Activated CD4-positive, alpha-beta T cell treated with anti-CD3 and anti-CD28 coated beads for 36 hours (primary cell): ENCODE measurements at places on chromosomes 5 and 9. TPM values are rescaled to one million over a fixed set of nuclear protein-coding genes. Genes with fewer than 3 reads are reported as not detected.

GRCh38 chr5:21159510-21160059 is 1171.6 kb upstream of the CDH18 start:
- DNase-seq = no peak

GRCh38 chr5:142998316-142999020 is 228.3 kb downstream of the ARHGAP26 start:
- DNase-seq = no peak

DNA sequence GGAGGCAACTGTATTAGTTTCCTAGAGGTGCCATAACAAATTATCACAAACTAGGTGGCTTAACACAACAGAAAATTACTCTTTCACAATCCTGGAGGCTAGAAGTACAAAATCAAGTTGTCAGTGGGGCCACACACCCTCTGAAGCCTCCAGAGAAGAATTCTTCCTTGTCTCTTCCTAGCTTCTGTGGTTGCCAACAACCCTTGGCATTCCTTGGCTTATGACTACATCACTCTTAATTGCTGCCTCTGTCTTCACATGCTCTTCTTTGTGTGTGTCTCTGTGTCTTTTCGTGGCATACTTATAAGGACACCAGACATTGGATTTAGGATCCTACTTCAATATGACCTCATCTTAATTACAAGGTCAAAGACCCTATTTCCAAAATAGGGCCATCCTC is 327.5 kb downstream of the CHSY3 start:
- no peak for DNase-seq

DNA sequence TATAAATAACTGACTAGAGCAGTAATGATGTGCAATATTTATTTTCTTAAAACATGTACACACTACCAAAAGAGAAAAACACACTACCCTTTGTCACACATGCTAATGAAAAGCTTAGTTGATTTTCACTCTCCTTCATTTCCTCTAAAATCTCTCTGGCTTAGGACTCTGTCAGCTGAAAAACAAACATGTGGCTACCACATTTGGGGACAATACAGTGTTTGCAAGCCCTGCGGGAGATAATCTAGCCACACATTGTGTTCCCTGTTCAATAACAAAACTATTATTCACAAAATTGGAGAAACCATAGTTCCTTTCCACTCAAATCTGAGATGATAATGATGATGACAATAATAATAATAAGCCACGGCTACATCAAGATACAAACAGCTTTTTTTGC is 3.5 kb upstream of the LOX start:
- no peak for DNase-seq

GRCh38 chr5:3139499-3139931 is 388.0 kb upstream of the IRX2 start:
- no peak for DNase-seq

GRCh38 chr9:131502781-131503625 is at the start of gene POMT1:
Gene POMT1 (plus strand): TSS chr9:131502918. CDS start chr9:131504219, 1,301 bp downstream.
- peak; percentile 94 for DNase-seq

GPR151 gene
- not detected for total RNA-seq

PPP3R2 gene
- not detected for total RNA-seq

DNA sequence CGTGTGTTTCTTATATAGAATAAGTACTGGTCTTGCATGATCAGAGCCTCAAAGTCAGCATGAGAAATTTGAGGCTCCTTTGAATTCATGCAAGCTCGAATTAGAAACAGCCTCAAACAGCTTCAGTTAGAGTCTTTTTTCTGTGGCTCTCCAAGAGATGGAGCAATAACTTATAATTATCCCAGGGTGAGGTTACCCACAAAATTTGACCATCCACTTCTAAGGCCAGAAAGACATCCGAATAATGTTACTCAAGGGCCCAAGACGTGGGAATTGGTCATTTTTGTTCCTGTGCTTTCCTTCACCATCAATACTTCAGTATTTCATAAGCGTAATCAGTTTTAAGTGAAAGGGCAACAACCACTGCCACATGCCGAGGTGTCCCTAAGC is 89.7 kb downstream of the DAPK1 start:
- DNase-seq = no peak

DNA sequence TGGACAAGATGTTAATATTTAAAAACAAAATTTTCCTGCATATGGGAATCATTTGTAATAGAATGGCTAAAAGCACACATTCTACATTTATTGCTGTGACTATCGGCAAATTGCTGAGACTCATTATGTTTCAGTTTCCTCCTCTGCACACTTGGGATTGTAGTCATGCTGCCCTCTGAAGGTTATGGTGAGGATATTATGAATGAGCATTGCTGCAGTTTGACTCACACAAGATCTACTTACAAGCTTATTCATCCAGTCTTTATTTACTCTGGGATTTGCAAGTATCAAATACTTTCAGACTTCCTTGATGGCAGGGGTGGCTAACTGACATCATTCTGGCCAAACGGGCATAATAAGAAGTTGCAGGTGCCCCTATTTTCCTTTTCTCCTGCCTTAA is 9.5 kb upstream of the NFIL3 start:
- peak; percentile 34 for DNase-seq

DNA sequence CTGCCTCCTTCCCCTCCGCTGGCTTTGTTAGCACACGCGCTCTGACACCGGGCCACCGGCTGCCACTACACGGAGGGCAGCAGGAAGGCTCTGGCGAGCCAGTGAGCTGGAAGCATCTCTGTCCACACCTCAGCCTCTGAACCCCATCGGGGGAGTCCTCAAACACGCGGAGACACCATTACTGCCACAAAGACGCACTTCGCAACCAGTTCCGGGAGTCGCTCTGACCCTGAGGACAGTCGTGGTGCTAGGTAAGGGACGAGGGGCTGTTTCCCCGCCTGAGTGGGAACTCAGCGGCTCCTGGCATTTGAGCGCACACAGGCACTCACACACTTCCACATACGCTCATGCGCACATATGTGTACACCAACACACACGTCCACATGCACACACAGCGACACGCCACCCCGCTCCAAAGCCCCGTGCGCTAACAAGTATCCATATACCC is 160.0 kb downstream of the C9orf152 start:
- no peak for DNase-seq

GRCh38 chr5:141431286-141431685 is 979 bp downstream of the PCDHGA12 start:
- DNase-seq = peak; percentile 33

PRDM9 gene
- total RNA-seq = not detected

DNA sequence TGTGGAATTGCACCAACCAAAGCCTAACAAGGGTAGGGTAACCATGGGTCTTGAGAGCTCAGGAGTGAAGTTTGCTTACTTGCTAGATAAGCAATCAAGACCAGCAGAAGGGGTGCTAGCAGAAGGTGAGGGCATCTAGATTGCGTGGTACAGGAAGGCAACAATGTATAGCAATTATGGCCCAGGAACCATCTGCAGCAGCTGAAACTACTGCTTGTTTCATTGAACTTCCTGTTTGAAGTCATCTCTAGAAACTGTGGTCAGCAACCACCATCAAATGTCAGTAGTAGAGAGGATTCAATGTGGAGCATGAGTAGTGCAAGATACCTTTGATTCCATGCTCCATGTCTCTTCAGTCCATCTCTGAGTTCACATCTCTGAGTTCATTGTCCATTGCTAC is 462.1 kb upstream of the GRAMD2B start:
- peak; percentile 4 for DNase-seq

DNA sequence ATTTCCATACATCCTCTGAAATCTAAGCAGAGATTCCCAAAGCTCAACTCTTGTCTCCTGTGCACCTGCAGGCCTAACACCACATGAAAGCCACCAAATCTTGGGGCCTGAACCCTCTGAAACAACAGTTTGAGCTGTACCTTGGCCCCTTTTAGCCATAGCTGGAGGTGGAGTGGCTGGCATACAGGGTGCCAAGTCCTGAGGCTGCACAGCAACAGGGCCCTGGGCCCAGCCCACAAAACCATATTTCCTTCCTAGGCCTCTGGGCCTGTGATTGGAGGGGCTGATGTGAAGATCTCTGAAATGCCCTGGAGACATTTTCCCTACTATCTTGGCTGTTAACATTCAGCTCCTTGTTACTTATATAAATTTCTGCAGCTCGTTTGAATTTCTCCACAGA is 26.5 kb downstream of the DOCK2 start:
- DNase-seq = no peak

DNA sequence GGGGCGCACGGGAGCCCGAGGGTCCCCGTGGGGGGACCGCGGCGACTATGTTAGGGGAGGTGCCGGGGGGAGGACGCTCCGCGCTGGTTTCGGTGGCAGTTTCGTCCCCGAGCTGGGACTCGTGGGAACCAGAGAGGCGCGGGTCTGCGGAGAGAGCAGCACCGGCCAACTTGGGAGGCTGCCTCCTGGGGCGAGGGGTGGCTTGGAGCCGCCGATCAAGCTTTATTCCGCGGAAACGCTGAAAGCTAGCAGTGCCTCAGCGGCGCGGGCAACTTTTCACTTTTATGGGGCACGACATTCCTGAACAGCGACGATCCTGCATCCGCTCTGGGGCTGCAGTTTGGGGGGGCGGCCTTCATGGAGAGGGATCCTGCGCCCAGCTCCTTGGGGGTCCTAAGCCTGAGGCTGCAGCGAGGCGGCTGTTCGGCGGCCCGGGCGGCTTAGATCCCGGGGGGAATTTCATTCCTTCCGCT is 369 bp downstream of the OCLN start:
- DNase-seq = peak; percentile 31

GRCh38 chr9:30630459-30630858 is 1754.0 kb upstream of the ACO1 start:
- no peak for DNase-seq

GRCh38 chr9:136119061-136119882 is 597 bp upstream of the TMEM250 start:
- no peak for DNase-seq

GRCh38 chr5:91095313-91095712 is 287.8 kb downstream of the ARRDC3 start:
- DNase-seq = no peak

DNA sequence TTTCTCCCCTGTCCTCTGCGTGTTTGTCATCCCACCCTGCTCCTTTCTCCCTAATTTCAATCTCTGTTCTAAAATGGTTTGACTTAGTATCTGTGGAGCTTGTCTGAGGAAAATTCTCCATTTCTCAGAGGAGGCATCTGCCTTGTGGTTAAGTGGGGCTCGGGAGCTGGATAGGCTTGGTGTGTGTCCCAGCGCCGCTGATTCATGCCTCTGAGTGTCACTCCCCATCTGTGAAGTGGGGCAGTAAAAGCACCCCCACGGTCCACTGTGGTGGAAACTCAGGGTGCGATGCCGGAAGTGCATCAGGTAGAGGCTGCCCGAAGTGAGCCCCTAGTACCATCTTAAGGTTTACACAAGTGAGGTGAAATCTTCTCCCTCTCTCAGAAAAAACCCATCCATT is 37.6 kb downstream of the LRSAM1 start:
- DNase-seq = no peak
